Right ventricle myocardium superior (tissue), 1 donor: ENCODE measurements at places on chromosomes 12 and 14.

DNA sequence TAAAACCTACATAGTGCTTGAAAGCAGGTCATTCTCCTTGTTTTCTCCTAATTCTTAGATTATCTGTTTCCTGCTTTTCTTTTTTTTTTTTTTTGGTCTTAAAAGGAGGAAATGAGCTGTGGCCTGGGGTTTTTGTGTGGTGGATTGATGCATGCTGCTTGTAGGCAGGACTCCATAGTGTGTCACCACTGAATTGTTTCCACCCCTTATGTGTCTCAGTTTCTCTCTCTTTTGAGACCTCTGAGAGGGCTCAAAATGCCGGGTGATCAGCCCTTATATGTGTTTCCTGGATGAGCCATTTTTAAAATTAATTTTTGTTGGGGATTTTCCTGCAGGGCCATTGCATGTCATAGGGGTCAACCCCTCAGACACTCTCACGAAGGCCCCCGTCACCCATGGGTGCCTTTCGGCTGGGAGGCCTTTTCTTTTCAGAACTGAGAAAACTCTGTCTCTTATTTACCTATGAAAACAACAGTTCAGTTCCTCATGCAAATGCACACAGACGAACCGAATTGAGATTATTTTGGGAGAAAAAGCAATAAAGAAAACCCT lies 32.0 kb upstream of the LRRK2 start:
- no peak for DNase-seq

GRCh38 chr12:4506870-4507269 lies 31.8 kb upstream of the RAD51AP1 start:
- DNase-seq, result no peak

DNA sequence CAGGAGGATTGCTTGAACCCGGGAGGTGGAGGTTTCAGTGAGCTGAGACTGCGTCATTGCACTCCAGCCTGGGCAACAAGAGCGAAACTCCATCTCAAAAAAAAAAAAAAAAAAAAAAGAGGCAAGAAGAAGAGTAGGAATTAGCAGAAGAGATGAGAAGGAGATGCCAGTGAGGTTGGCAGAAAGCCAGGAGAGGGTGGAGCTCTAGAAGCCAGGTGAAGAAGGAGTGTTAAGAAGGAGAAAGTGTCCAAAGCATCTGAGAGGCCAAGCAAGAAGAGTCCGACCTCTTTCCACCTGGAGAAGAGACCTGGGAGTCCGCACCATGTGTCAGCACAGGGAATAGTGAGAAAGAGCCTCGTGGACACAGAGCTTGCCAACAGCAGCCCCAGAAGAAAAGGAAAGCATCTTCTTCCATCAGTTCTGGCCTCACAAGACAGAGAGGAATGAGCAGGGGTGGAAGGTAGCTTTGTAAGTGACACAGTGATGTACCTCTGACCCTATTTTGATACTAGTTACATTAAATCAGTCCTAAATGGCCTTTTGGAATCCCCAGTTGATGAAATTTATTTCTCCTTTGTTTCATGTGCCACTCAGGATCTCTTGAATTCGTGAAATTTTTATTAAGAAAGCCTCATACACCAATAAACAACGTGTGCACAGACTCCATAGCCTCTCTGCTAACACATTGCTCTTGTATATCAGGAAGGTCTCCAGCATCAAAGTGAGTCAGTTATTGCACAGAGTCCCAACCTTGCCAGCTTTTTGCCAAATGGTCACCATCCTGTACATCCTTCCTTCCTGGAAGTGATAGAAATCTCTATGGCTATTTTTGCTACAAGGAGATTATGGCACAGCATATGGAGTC lies 70.6 kb downstream of the SAMD4A start:
- no peak for DNase-seq

- peak; percentile 94 for DNase-seq
Measured at GRCh38 chr14:68824517-68825347, 31.9 kb upstream of the ZFP36L1 start.

DNA sequence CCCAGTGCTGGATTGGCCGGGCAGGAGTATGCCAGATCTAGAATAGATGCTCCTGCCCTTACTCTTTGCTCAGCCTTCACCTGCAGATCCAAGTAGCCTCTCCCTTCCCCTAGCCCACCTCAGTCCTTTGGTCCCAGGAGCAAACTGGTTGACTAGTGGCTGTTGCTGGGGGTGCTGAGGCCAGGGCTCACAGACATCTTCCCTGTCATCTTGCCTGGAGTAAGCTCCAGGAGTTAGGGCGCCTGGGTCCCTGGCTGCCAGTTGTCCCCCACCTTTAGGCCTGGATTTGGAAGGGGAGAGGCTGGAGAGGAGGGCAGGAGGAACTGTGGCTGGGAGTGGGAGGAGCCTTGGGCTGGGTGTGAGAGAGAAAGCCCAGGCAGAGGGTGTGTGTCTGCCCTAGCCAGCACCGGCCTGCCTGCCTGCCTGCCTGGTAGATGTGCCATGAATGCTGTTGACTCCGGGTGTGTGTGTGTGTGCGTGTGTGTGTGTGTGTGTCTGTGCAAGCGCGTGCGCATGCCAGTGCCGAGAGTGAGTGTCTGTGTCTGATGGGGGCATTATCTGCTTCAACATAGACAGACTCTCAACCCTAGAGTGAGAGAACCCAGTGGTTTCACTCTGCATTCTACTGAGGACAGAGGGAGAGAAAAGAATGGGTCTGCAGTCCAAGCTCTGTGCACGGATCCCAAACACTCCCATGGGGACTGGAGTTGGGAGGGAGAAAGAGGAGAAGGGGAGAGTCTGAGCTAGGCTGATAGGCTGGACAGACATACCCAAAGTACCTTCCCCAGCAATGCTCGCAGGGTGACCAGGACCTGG lies 845 bp upstream of the RARG start:
- DNase-seq, result peak; percentile 80

- DNase-seq, result no peak
Measured at GRCh38 chr12:78929075-78929418, 64.5 kb downstream of the SYT1 start.

GRCh38 chr12:89080793-89081465 lies 271.4 kb downstream of the DUSP6 start:
- no peak for DNase-seq

DNA sequence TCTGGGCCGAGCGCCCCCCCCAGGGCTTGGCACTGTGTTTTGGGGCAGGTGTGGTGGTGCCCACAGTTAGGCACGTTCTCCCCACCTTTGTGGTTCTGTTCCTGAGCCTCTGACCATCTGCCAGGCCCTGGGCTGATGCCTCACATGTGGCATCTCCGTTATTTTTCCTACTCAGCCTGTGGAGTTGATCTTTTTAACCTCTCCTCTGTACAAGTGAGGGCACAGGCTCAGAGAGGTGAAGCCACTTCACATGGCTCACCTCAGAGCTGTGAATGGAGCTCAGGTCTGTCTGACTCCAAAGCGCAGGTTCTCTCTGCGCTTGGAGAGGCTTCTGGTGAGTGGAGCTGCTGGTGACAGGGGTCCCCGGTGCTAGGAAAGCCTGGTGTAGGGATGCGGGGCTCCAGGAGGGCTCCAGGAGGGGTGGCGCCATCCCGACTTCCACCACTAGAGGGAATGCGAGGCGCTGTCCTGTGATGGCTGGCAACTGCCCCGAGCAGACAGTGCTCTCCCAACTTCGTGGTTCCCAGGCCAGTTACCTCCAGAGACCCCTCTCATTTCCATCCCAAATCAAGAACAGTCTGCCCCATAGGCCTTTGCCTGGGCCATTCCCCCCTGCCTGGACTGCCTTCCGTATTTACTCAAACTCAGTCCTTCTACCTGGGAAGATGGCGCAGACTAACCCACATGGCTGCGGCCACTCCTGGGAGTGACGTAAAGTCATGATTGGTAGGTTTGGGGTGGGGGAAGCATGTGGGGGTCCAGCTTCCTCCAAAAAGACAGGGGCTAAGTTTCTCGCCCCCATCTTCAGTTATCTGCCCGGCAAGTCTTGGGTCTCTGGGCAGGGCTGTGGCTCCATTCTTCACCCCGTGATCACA lies 9.9 kb downstream of the BCL7A start:
- peak; percentile 63 for DNase-seq

- no peak for DNase-seq
Measured at GRCh38 chr14:73888971-73889370, 2.3 kb downstream of the ZNF410 start.

- DNase-seq, result no peak
Measured at GRCh38 chr14:103526914-103527248, 2.1 kb upstream of the TRMT61A start.

- DNase-seq, result no peak
Measured at GRCh38 chr12:68971404-68971803, 38.4 kb upstream of the CPM start.

DNA sequence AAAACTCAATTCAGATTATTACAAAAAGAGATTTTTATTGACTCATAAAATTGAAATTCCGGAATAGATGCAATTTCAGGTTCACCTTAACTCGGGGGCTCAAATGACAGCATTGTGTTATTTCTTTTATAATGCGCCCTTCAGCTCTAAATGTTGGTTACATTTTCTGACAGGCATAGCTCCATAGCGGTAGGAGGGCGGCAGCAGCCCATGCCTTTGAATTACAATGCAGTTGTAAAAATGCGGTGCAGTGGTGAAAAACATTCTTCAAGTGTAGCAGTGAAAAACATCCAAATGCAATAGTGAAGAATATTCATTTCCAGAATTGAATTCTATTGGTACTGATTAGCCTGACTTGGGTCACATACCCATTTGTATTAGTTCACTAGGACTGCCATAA lies 215.3 kb upstream of the PKP2 start:
- no peak for DNase-seq

GRCh38 chr14:75604979-75605851 lies 26.8 kb downstream of the FLVCR2 start:
- DNase-seq, result peak; percentile 54

- no peak for DNase-seq
Measured at GRCh38 chr12:26153421-26154154, 28.8 kb upstream of the BHLHE41 start.

GRCh38 chr12:74906224-74906623 lies 303.4 kb downstream of the KCNC2 start:
- DNase-seq, result no peak

GRCh38 chr12:89800435-89800834 lies 91.8 kb upstream of the ATP2B1 start:
- DNase-seq, result no peak

- no peak for DNase-seq
Measured at GRCh38 chr14:94946244-94946643, 176.3 kb upstream of the GSC start.

- peak; percentile 86 for DNase-seq
Measured at GRCh38 chr12:50057000-50057841, at the start of gene ASIC1. ASIC1 (plus strand) TSS chr12:50057596; CDS start chr12:50058767, 1,171 bp downstream.

- DNase-seq, result peak; percentile 95
Measured at GRCh38 chr12:6764011-6764828, 1.9 kb upstream of the PTMS start.

DNA sequence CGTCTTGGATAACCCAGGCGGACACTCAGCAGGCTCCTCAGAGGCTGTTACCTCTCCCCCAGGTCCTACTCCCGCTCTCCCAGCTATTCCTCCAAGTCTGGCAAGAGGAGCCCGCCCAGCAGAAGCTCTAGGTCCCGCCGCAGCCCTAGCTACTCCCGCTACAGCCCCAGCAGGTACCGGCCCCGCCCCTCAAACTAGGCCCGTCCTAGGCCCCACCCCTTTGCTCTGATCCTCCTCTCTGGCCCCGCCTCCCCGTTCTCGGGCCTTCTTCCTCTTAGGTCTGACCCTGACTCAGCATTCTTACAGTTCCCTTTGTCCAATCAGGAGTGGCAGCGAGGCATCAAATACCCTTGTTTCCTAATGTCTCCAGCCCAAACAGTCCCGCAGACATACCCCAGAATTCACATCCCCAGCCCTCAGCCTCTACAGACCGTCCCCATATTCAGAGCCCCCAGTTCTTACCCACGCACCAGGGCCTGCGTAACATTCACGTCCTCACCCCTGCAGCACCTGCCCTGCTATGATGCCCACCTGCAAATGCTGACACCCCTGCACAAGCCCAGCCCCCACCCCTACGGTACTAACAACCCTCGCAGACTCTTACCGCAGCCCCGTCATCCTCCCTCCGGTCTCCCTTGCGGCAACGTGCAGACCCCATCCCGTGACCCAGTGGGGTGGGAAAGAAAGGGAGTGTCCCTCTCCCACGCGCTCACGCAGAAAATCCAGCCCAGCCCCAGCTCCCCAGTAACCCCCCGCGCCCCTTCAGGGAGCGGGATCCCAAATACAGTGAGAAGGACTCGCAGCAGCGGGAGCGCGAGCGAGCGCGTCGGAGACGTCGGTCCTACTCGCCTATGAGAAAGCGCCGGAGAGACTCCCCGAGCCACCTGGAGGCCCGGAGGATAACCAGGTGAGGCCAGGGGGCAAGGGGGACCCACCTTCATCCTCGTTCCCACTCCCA lies 25.0 kb upstream of the HSPB8 start:
- peak; percentile 81 for DNase-seq

DNA sequence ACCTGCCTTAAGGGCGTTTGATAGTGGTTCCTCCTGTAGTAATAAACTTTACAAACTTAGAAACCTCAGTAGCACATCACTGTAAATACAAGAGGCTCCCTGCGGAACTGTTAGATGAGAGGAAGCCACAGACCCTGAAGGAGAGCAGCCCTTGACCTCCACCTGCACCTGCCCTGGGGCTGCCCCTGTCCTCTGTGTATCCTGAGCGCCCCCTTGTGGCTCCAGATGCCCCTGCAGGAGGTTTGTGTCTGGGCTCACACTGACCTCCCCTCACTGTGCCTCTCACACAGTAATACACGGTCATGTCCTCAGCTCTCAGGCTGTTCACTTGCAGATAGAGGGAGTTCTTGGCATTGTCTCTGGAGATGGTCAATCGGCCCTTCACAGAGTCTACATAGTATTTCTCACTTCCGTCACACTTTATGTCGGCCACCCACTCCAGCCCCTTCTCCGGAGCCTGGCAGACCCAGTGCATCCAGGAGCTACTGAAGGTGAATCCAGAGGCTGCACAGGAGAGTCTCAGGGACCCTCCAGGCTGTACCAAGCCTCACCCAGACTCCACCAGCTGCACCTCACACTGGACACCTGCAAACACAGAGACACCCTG lies 1059.8 kb downstream of the TMEM121 start:
- DNase-seq, result no peak

- no peak for DNase-seq
Measured at GRCh38 chr12:44837114-44837755, 38.9 kb downstream of the NELL2 start.

DNA sequence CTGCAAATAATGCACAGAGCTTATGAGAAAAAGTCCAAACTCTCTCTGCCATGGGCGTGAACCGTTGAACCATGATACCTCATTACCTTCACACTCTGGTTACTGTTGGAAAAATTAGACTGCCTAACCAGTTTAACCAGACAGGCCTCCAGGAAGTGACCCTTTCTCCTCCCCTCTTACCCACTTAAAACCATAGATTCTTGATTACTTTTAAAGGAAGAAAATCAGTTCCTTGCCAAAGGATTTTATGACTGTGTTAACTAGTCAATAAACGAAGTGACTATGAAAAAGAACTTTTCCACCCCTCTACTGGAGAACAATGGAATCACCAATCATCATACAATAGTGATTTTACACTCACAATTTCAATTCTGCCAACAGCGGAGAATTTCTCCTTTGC lies 254.0 kb upstream of the ATP2B1 start:
- DNase-seq, result no peak

- DNase-seq, result no peak
Measured at GRCh38 chr12:56775638-56776037, 12.5 kb downstream of the HSD17B6 start.

- DNase-seq, result no peak
Measured at GRCh38 chr12:12941450-12942350, 10.3 kb downstream of the GPRC5D start.

- no peak for DNase-seq
Measured at GRCh38 chr12:20183563-20183962, 184.8 kb upstream of the PDE3A start.

- no peak for DNase-seq
Measured at GRCh38 chr12:118220702-118221101, 84.8 kb downstream of the PEBP1 start.
